ENCODE measurements at places on chromosomes 1 and 21.

DNA sequence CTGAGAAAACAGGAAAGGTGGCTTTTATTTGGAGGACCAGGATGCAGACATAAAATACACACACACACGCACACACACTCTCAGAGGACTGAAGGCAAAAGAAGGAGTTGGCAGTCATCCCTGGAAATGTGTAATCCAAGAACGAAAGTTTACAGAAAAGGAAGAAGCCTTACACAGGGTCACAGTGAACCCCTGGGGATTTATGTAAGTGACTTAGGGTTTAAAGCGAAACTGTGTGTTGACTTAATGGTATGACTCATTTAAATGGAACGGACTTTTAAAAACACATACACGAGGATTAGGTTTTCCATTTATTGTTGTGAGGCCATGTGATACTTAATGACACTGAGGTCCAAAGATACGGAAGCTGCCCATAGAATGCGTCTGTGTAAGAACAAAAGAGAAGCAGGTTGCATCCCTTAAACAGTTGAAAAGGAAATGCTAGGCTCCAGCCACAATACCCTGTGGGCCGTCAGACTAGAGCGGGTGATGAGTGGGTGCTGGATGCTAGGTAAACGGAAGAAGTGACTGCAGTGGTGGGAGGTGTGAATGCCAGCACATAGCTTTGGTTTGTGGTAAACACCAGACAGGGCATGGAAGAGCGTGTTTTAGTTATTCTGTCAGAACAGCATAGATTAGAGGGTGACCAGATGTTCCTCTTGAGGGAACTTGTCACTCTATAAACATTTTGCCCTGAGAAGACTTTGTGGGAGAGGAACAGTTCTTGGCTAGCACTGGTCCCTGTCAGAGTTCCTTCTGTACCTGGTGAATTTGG is 21.6 kb upstream of the BCL10 start:
- peak; percentile 68 for DNase-seq

DNA sequence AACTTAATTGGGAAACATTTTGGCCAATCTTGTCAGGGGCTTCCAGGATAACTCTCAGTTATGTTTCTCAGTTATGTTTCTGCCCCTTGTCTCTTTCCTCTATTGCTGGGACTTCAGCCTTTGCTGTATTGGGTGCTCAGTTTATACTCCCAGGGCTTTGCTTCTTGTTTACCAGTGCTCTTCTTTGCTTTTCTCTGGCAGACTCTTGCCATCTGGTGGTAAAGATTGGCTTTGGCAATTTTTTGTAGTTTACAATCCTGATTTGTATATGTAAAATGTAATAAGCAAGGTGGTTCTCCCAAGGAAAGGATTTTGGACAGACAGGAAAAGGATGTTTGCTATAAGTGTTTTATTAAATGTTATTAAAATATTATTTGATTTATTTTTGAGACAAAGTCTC is 37.9 kb downstream of the FABP3 start:
- DNase-seq, result no peak

- DNase-seq, result no peak
Observed at GRCh38 chr1:162930532-162930931, 69.6 kb upstream of the CCDC190 start.

DNA sequence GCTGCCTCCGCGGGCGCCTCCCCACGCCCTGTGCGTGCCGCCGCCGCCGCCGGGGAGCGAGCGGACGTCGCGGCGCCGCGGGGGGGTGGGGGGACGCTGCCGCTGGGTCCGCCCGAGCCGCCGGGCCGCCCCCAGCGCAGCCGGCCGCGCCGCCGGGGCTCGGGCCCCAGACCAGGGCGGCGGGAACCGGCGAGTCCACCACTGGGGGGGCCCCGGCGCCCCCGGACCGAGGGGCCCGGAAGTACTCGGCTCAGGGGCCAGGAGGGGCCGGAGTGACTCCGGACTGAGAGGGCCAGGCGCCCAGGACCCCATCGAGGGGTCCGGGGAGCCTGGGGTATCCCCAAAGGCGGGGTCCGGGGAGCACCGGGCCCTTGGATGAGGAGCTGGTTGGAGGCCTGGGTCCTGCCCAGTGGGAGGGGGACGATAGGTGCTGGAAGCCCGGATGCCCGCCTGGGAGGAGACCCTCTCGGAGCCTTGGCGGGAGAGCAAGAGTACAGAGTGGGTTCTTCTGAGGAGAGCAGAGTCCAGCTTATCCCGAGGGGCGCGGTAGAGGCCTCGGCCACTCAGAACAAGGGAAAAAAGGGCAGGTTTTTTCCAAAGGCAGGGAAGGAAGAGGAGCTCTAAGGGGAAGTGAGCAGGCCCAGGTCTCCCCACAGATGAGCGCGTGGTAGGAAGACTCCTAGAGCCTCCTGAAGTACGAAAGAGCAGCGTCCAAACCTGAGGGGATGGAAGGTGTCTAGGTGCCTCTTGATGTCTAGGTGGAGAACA is 556 bp downstream of the GMEB1 start:
- DNase-seq, result peak; percentile 72

GRCh38 chr1:80657044-80657643 is 1143.6 kb upstream of the ADGRL2 start:
- DNase-seq, result no peak

- DNase-seq, result no peak
Observed at GRCh38 chr1:197331565-197331964, 63.5 kb downstream of the CRB1 start.

DNA sequence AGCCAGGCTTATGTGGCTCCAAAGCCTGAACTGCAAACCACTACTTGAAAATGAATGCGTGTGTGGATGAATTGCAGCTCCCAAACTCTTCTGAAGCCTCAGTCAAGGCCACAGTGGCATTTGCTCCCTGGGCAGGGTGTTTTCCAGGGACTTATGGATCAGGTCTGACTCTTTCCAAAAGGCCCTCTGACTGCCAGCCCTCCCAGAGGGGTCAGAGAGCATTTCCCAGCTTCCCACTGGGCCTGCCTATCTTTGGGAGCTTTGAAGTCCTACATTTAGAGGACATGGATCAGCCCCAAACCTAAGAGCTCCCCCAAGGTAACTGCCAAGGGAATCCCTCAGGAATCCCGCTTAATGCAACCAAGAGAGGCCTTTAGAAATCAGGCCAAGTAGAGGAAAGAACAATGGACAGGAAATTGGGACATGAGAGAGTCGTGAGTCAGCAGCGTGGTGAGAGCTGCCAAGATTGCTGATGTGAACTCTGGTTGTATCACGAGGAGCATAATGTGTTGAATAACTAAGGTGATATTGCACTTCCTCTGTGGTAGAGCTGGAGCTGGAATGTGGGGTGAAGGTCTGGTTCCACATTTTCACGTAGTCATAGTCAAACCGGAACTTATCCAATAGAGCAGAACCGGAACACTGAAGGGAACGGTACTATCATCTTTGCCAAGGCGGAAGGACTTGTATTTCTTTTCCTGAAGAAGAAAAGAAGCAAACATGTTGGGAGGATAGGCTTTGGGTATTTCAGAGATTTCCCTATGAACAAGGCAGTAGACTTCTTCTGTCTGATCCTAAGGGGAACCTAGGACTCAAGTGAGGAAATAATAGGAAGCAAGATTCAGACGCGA is 99.4 kb upstream of the JUN start:
- no peak for DNase-seq

DNA sequence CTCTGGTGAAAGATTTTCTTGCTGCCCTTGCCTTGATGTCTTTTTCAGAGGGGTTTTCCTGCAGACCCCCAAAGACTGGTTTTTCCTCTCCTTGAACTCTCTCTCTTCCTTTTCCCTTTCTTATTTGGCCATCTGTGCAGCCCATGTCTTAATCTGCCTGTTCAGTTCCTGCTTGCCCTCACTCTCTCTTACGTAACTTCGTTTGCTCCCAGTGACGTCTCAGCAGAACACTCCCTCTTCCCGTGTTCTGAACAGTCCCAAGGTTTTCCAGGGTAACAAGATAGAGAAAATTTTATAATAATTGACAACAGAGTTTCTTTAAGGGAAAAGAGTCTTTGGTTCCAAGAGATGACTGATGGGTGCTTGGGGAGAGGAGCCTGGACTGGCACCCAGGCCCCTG is 109.1 kb upstream of the LMO4 start:
- DNase-seq, result no peak

DNA sequence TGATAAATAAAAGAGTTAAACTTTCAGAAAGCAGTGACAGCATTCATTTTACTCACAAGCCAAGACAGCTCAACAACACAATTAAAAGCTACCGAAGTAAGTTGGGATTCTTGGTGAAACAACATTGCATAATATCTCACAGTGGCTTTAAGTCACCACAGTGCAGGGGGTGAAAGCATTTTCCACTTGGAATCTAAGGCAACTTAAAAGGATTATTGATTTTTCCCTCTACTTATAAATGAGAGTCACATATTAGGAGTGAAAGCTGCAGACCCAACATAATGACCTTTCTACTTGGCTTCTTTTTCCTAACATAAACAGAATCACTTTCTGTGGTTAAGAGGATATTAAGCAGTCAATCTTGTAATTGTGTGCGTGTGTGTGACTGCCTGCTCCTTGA is 536.6 kb upstream of the CXADR start:
- DNase-seq, result no peak

DNA sequence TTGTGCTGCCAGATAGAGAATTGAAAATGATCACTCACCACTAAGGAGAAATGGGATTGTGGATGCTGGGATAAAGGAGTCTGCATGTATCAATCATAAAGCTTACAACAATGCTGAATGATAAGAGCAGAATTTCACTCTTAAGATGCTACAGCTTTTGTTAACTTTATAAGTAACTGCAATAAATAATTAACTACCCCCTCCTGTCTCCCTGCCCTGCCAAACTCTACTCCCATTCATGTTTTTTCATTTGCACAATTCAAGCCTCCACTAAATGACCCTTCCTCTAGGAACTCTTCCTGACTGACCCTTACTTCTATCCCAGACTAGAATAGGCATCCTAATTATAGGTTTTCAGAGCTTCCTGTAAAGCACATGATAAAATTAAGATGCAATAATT is 14.9 kb downstream of the MTF1 start:
- DNase-seq, result no peak

GRCh38 chr1:169118227-169118626 is 11.7 kb downstream of the ATP1B1 start:
- no peak for DNase-seq

DNA sequence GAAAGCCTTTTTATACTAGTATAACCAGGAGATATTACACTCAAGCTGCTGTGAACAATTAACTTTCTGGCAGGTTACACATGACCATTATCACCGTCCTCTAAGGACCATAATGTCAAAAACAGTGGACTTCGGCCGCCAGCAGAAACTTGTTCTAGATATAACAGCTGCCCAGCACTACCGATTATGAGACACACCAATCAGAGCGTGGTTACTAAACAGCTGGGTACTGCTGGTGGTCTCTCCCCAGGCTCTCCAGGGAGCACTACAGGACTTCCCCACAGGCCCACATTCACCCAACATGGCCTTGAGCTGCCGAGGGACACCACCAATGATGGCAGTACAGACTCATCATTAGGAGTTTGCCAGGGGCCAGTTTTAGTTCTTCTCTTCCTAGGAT is 57.9 kb upstream of the CTBS start:
- no peak for DNase-seq

- DNase-seq, result no peak
Observed at GRCh38 chr1:244171241-244171985, 120.3 kb downstream of the ZBTB18 start.

- no peak for DNase-seq
Observed at GRCh38 chr1:160047111-160047991, 15.6 kb upstream of the PIGM start.

DNA sequence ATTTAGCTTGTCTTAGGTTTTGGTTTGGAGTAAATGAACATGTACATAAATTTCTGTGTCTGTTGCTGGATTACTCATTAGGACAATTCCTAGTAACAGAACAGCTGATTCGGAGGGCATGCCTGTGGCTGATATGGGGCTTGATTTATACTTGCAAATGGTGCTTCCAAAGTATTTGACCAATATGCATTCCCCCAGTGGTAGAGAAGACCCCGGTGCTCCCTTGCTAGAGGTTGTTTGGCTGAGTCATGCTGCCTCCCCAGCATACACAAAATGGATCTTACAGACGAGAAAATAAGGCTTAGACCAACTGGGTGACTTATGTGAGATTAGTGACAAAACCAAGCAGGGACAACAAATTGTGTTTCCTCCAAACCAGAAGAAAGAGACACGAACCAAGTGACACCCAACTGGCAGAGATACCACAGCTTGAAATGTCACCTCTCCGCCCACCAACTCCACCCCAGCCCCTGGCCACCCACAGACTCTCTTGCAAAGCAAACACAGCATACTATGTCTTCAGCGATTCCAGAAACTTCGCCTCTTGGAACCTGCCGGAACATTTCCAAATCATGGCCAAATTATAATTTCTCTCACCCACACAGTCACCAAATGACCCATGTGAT is 75.9 kb upstream of the ETS2 start:
- DNase-seq, result no peak

DNA sequence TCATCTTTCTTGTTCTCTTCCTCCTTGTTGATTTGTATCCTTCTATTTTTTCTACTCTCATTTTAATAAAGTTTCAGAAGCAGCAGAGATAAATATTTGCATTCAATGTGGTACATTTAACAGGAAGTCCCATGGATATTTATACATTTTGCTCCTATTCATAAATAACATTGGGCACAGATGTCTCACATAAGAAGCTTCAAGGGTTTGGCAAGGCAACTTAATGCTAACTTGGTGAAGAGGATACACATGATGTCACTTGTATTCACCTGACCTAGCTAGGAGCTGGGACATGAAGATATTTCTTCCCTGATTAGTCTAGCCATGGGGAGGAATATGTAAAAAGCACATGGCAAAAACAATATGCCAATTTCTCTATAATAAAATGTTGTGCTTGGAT is 65.1 kb upstream of the DUSP10 start:
- DNase-seq, result no peak

DNA sequence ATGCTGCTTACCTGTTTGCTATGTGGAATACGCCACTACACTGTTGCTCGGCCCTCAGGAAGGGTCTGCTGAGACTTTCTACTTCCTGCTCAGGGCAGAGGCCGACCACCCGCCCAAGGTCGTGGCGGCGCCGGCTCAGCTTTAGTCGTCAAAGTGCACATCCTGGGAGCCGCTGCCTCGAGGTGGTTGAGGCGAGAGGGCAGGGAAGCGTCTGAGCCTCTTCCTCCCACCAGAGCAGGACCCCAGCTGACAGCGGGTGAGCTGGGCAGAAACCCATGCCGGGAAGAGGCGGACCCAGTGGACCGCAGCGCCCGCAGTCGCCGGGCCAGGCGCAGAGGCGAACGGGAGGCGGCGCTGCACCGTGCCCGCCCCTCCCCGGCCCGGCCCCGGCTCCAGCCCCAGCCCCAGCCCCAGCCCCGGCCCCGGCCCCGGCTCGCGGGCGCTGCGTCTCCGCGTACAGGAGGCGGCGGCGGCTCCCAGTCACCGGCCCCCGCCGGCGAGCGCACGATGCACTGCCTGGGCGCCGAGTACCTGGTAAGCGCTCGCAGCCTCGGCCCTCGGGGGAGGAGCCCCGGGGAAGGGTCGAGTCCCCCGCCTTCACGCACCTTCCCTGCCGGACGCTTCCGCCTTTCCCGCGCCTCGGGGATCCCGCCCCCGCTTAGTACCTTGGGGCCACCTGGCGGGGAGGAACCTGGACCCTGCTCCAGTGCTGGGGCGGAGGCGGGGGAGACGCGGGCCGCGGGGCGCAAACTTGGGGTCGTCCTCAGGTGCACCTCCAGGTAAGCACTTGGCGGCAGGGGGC is at the start of gene SLC44A3:
Gene SLC44A3, plus strand, starts transcription at position 413 of the 802 bp plus-strand sequence. Its CDS starts 95 bp downstream, at position 508.
- peak; percentile 19 for DNase-seq
